Left hindlimb (tissue), 1 donor: ENCODE measurements at places on chromosomes 11 and 22.

GRCh38 chr11:7569044-7569443, 55.2 kb downstream of the PPFIBP2 start:
- no peak for DNase-seq

DNA sequence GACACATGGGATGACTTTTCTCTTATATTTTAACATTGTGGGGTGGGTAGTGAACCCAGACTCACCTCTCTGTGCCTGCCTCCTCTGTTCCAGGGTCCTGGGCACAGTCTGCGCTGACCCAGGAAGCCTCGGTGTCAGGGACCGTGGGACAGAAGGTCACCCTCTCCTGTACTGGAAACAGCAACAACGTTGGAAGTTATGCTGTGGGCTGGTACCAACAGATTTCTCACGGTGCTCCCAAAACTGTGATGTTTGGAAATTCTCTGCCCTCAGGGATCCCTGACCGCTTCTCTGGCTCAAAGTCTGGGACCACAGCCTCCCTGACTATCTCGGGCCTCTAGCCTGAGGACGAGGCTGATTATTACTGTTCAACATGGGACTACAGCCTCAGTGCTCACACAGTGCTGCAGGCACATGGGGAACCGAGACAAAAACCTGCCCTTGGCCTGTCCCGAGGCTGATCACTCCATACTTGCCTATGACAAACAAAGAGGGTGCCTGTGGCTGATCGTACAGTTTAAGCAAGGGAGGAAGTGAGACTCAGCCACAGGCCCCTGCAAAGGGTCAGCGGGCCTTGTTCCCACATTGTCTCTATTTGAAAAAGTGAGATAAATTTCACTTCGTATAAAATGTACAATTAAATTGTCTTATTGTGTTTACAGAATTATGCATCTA, 43.7 kb upstream of the TOP3B start:
- DNase-seq, result no peak

GRCh38 chr11:4211991-4212390, 117.4 kb downstream of the RRM1 start:
- DNase-seq, result no peak

DNA sequence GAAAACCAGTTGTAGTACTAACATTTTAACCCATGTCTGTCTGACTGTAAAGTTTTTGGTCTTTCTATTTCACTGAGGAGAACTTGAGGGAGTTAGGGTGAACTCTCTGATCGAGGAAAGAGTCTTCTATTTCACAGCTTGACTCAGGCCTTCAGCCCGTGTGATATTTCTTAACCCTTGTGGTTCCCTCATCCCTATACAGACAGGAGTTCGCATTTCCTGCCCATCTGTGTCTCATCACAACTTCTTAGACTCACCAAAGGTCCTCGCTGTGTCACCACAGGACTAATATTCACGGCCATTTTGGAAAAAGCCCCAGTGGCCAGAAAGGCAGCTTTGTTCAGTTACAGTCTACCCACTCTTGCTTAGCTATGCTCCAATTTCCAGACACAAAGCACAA, 172.8 kb downstream of the FAM181B start:
- DNase-seq, result no peak

- no peak for DNase-seq
Measured at GRCh38 chr11:1367721-1368120, 22.0 kb upstream of the BRSK2 start.

- no peak for DNase-seq
Measured at GRCh38 chr11:2481253-2481652, 36.4 kb downstream of the KCNQ1 start.

DNA sequence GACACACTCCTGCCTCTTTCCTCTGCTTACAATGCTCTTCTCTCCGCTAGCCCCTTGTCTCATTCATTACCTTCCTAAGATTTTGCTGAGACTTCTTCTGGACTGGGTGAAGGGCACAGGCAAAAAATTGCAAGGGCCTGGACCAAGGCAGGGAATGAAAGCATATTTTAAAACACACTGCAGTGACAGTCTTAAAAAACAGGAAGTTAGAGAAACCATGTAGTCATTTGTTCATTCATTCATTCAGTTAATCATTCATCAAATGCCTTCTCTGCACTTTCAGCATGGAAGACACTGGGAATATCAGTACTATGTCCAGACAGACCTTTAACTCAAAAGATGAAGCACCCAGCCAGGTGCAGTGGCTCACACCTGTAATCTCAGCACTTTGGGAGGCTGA, 44.9 kb upstream of the SWAP70 start:
- no peak for DNase-seq

GRCh38 chr11:37449146-37449545, 851.1 kb upstream of the RAG2 start:
- no peak for DNase-seq

DNA sequence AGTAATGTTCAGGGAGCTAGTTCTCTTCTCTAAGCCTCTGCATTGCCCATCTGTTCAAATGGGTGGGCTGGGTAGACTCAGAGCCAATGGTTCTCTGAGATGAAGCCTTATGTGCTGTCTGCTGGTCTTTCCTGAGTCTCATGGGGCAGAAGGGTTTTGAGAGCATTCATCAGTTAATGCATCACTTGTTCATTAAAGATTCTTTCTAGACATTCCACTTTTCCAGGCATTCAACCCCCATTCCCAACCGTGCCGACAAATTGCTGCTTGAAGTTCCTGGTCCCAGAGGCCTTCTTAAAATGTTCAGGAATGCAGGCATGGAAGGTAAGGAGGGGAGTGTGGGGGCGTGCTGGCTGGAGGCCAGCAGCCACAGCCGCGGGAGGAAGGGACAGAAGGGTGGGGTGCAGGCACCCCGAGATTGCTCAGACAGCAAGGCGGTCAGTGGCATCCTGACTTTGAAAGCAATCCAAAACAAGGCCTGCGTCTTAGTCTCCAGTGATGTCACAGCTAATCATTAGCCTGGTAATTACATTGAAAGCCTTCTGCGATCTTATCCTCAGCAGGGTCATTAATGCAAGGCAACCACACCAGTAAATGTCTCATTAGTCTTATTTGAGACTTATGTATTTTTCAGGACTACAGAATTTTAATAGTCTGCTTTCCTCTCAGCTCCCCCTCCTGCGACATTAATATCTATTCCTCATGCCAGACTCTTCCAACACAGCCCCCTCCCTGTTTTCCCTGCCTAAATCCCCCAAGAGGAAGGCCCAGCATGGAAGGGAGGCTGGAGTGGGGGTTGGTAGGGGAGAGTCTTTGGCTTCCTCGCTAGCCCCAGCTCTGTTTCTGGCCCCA, 328.8 kb downstream of the MIAT start:
- peak; percentile 84 for DNase-seq
